ENCODE measurements at places on chromosomes 11 and 22.

- no peak for DNase-seq
Measured at GRCh38 chr11:32701616-32702015, 92.8 kb downstream of the CCDC73 start.

GRCh38 chr22:31019191-31019930 lies 50.3 kb downstream of the TUG1 start:
- no peak for DNase-seq

DNA sequence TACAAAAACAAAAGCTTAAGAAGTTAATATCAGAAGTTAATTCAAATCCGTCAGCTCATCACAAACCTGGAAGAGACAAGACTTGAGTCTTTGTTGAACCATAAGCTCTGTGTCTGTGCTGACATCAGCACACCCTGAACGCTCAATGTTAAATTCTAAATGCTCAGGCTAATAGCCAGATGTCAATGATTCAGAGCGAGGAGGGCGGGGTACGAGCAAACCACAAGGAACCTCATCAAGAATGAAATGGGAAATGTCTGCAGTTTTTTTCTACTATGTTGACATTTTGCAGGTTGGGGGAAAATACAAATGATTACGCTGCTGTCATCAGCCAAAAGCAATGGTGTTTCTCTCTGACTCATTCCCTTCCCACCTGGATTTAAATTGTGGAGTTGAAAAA lies 1057.2 kb downstream of the NTM start:
- no peak for DNase-seq

DNA sequence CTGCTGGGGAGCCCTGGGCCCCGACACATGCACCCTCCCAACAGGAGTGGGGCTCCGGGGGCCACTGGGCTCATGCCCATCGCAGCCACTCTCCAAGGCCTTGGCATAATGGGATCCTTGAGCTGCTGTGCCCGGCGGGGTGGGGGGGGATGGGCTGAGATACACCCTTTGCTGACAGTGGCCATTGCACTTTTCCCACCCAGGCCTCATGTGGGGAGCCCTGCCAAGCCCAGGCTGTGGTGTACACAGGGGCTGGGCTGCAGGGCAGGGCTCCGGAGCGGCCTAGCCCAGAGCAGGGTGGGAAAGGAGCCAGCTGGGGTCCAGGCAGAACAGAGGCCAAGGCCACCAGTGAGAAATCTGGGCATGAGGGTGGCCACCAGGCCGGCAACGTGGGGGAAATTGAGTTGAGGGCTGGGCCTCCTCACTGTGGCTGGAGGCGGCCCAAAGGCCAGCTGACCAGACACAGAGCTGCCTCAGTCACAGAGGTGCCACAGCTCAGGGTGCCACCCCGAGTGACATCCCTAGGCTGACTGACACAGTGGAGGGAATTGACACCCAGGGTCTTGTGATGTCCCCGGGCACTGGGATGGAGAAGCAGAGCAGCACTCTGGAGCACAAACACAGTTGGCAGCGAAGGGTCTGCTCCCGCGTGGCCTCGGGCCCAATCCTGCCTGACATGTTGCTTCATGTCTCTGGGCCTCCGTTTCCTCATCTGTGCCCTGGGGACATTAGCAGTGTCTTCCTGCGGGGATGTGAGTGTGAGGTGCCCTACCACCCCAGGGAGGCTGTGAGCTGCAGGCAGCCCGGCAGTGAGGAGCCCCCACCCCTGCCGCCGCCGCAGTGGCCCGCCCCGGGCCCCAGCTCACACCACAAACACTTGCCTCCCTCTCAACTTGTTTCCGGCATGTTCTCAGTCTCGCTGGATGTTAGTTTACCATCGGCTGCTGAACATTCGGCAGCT lies 30.4 kb downstream of the RTN4R start:
- DNase-seq: no peak

DNA sequence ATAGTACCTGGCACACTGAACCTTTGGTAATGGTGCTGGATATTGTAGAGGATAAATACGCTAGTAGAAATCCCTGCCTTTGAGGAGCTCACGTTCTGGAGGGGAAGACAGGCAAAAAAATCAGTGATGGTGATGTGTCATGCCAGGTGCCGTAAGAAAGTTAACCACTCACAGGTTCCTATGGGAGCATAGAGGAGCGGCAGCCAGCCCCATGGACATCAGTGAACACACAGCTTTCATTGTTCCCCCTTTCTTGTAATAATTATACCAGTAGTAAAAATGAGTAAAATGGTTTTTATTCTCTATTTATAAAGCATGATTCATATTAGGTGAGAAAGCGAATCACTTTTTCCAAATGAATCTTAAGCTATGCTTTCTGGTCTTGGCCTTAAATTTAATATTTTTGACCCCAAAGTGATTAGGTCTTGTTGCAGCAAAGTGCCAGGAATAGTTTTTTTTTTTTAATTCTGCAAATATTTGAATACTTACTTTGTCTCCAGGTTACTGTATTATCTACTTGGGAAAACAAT lies 57.9 kb downstream of the UVRAG start:
- DNase-seq: no peak

- no peak for DNase-seq
Measured at GRCh38 chr11:9884601-9885000, 220.7 kb downstream of the SWAP70 start.

GRCh38 chr22:24189249-24190158 lies 8.2 kb downstream of the SUSD2 start:
- DNase-seq: peak; percentile 10

DNA sequence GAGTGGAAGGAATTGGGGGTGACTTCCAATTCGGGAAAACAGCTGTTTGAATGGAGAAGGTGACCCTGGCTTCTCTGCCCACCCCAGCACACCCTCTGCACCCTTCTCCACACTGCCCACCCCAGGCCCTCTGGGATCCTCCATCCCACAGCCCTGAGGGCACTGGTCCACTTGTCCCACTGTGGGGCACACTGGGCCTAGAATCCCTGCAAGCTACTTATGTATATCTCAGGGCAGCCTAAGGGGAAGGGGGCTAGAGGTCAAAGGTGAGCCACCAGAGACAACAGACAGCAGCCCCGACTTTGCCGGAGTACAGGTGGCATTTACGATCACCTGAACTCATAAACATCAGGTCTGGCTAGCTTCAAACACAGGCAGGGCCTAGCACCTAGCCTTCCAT lies 673 bp upstream of the SCUBE2 start:
- DNase-seq: no peak

DNA sequence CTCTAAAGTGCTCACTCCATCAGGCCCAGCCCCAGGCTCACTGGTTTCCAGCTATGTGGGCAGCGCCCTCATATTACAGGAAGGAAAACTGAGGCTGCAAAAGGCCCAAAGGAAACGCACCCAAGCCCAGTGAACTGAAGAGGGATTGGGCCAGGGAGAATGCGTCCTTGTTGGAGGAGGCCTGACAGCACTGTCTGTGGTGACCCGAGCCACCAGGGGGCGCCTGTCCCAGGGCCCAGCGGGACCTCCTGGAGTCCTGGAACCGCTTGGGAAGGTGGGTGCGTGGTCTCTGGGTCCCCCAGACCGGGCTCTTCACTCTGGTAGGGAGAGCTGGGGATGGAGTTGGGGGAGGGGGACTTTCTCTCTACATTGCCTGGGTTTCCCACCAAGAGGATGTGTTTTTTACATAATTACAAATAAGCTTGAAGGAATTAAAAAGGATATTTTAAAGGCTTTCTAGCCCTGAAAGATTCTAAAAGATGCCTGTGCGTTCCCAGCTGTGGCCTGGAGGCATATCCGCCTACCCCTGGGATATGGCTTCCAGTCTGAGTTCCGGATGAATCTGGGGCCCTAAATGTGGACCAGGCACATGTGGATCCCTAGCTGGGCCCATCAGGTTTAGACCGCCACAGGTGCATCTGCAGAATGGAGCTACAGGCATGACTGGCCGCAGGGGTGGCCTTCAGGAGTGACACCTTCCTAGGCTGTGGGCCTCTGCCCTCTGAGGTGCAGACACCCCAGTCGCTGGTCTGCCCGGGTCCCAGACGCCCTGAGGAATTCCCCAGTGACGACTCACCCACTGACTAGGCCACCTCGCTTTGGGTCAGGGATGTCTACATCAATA lies 4.2 kb downstream of the SPI1 start:
- peak; percentile 59 for DNase-seq

GRCh38 chr11:36447947-36448346 lies 62.1 kb downstream of the TRAF6 start:
- no peak for DNase-seq

All from NCI-H774 (cell line).